ENCODE measurements at places on chromosomes 12 and 14.

DNA sequence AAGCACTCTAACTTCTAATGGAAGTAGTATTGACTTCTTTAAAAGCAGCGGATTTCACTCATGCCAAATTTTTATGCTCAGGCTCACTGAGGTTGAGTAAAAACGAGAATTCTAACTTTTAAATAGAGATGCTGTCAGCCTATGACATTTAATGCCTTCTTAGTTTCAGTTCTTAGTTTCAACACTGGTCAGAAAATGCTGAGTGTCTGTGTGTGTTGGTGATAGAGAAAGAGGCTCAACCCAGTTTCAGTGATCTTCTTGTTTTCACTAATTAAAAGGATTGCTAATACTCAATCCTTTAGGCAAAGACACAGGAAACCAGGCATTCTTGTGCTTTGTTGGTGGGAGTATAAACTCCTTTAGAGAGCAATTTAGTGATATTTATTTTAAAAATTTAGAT, 31.0 kb downstream of the PEBP1 start:
- no peak for DNase-seq

- DNase-seq: no peak
Observed at GRCh38 chr12:5577211-5577612, 145.3 kb downstream of the NTF3 start.

- DNase-seq: no peak
Observed at GRCh38 chr12:95522692-95523091, 28.6 kb downstream of the USP44 start.

- no peak for DNase-seq
Observed at GRCh38 chr14:56131004-56131864, 13.0 kb downstream of the PELI2 start.

GRCh38 chr12:11725686-11726085, 76.2 kb downstream of the ETV6 start:
- no peak for DNase-seq

GRCh38 chr12:67239061-67239460, 30.1 kb upstream of the CAND1 start:
- DNase-seq: no peak

DNA sequence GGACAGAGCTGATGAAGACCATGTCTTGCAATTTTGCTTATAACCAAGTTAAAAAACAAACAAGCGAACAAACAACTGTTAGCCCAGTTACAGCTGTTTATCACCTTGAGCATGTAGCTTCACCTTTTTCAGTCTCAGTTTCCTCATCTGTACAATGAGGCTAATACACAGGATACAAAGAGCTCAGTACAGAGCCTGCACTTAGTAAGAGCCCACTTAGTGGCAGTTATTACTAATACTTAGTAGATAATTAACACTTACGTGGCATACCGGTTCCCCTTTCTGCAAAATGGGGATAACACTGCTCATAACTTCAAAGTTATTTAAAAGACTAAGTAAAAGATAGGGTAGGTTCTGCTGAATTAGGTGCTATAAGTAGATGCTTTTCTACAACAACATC, 228.0 kb downstream of the MON2 start:
- no peak for DNase-seq

GRCh38 chr14:26323869-26324268, 274.0 kb downstream of the NOVA1 start:
- DNase-seq: no peak

DNA sequence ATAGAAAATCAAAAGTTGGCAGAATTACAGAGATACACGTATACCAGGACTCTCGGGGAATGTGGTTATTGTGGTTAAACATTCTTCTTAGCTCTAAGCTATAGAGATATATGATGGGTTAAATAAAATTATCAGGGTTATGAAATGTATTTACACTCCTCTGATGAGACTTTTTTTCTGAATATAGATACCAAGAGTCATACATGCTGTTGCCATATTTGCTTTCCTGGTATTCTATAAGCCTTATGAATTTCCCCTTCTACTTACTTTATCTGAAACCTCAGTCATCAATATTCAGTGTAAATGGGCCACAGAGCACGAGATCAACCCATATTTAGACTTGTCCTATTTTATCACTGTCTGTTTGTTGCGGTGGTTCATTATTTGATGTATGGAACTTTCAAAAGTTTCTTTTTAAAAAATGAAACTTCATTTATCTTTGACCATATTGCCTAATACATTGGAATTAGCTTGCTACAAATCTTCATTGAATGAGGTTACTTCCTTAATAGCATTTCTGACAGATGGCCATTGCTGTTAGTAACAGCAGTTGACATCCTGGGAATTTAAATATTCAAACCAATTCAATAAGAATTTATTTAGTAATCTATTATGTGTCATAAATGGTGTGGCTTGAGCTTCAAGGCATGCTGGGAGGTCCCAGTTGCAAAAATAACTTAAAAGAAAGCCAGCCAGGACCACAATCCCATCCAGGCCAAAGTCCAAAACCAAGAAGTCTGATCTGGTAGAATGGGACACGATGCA, 393.5 kb downstream of the PCNX1 start:
- DNase-seq: no peak

DNA sequence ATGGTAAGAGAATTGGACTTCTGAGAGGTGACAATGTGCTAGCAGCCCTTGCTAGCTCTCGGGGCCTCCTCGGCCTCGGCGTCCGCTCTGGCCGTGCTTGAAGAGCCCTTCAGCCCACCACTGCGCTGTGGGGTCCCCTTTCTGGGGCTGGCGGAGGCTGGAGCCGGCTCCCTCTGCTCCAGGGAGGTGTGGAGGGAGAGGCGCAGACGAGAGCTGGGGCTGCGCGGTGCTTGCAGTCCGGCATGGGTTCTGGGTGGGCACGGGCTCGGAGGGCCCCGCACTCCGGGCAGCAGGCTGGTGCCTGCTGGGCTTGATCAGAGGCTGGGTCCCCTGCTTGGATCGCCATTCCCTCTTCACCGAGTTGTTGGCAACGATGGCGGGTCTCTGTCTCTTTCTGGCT, 226.4 kb upstream of the AMIGO2 start:
- DNase-seq: no peak

DNA sequence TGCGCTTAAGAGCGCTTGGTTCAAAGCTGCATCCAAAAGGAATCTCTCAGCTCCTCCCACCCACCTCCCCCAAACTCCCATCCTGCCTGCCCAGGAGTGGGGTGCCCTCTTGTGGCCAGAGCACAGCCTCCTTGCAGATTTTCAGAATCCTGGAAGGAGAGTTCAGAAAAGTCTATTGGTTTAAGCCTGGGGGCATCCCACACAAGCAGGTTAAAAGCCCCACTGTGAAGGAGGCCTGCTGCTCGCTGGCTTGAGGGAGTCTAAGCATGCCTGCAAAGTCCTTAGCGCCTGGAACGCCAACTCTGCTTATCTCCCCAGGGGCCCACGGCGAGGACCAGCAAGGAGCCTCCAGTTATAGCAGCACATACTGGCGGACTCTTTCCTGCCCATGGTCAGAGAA, 297.1 kb downstream of the KSR2 start:
- no peak for DNase-seq

GRCh38 chr12:122096591-122097149, 18.1 kb downstream of the MLXIP start:
- DNase-seq: no peak

GRCh38 chr14:94334872-94335271, 11.7 kb upstream of the SERPINA6 start:
- DNase-seq: no peak
